Activated T-helper 9 cell treated with anti-CD3 and anti-CD28 coated beads, Interleukin-2, amount 50 U/mL, for 16 hours (primary cell): ENCODE measurements at places on chromosomes 3 and 15.

GRCh38 chr3:173826416-173826815, 428.9 kb downstream of the NLGN1 start:
- no peak for DNase-seq

- no peak for DNase-seq
Measured at GRCh38 chr15:93359425-93360131, 270.6 kb upstream of the RGMA start.

- no peak for DNase-seq
Measured at GRCh38 chr3:16885593-16886302, 993 bp downstream of the PLCL2 start.

DNA sequence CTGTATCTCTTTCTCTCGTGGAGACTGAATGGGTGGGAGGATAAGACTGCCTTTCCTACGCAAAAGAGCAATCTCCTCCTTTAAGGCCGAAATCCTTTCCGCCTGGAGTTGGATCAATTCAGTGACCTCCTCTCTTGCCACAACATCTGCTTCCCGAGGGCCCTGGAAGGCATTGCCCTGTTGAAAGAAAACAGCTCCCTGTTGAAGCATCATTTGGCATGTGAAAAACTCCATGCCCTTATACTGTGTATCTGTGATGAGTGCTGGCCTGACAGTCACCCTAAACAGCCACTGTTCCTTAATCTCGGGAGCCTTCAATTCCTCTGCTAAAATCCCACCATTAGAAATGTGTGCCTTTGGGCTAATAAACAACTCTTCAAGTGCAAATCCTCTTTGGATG, 80.2 kb downstream of the BOC start:
- DNase-seq, result no peak

- DNase-seq, result no peak
Measured at GRCh38 chr15:66114863-66115425, 138.6 kb downstream of the MEGF11 start.
